ENCODE measurements at places on chromosomes 12 and 14.
A peak's percentile ranks its signal among the peaks of the same experiment; 100 is the strongest.

GRCh38 chr12:65822732-65823512, 1.4 kb upstream of the HMGA2 start:
- DNase-seq = no peak

- DNase-seq = no peak
These were observed 226.6 kb upstream of the G2E3 start for GRCh38 chr14:30332374-30332773.

DNA sequence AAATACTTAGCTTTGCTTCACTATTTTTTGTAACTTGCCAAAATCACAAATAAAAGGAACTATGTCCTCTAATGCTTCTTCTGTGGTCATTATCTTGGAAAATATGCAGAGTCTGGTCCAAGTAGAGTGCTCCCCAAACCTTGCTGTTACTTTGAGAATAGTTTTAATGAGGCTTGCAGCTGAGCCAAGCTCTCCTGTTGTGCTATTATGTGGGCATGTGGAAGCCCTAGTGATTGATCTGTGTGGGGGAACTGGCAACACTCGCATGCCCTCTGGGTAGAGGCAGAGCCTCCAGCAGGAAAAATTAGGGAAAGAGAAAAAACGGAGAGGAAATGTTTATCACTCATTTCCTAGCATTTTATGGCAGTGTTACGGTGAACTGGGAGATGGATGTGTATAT, 473.1 kb downstream of the EGLN3 start:
- DNase-seq = no peak

DNA sequence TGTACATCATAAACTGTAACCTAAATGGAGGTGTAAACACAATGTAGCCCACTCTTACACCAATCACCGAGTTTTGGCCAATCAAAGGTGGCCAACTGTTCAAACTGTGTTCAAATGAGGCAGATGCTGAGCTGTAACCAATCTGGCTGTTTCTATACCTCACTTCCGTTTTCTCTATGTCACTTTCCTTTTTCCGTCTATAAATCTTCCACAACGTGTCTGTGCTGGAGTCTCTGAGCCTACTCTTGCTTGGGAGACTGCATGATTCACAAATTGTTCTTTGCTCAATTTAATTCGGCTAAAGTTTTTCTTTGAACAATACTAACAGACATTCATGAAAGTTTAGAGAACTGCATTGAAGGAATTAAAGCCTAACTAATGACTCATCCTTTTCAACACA, 547.1 kb upstream of the USP15 start:
- no peak for DNase-seq

DNA sequence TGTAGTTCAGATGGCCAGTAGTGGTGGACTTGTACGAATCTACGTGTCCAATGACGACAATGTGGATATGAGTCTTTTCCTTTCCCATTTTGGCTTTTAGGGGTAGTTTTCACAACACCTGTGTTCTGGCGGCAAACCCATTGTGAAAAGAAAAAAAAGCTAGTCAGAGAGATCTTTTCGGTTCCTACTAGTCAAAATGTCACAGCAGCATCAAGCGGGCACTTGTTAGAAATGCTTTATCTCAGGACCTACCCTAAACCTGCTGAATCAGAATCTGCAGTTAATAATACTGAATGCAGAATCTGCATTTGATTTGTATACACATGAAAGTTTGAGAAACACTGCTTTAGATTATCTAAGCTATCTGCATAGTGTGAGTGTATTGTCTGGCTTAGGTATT, 18.3 kb downstream of the AEBP2 start:
- DNase-seq = no peak

- DNase-seq = no peak
These were observed 14.5 kb downstream of the DYRK2 start for GRCh38 chr12:67662910-67663538.

GRCh38 chr14:101508948-101509729, 52.2 kb upstream of the DIO3 start:
- no peak for DNase-seq

DNA sequence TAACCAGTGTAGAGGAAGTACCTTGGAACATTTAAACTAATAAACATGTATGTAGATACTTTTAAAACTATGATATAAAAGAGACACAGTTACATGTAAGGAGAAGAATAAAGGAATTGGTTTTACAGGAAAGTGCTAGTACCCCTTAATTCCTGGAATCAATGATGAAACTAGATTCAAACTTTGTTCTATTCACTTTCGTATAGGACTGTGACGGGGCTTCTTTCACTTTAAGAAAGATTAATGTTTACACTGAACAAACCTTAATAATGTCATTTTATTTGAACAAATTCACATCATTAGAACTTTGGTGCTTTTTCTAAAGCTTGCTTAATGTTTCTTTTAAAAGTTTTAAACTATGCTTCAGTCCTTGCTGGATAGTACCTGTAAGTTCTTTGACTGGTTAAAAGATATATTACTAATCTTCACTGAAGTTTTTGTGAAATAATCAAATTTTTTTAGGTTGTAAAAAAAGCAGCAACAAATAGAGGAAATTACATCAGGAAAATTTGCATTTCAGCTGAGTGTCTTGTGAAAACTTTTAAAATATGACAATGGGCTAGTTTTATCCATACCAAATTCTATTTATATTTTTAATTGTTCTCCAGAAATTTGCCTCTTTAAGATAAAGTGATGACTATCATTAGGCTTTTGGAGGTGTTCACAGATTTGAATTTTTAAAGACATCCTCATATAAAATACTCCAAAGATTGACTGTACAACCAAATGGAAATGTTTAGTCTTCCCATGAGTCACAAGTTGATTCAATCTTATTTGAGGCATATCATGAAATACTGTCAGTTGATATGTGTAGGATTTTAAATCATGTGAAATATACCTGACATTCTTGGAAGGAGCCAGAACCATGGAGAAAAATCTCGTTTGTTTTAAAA, 36.2 kb downstream of the PAPOLA start:
- DNase-seq = no peak

- no peak for DNase-seq
These were observed 4.5 kb downstream of the DHH start for GRCh38 chr12:49089821-49090773.

- DNase-seq = no peak
These were observed 125.3 kb downstream of the ETV6 start for GRCh38 chr12:11774821-11775220.

GRCh38 chr12:46387670-46388069, 15.1 kb upstream of the SLC38A2 start:
- DNase-seq = no peak

DNA sequence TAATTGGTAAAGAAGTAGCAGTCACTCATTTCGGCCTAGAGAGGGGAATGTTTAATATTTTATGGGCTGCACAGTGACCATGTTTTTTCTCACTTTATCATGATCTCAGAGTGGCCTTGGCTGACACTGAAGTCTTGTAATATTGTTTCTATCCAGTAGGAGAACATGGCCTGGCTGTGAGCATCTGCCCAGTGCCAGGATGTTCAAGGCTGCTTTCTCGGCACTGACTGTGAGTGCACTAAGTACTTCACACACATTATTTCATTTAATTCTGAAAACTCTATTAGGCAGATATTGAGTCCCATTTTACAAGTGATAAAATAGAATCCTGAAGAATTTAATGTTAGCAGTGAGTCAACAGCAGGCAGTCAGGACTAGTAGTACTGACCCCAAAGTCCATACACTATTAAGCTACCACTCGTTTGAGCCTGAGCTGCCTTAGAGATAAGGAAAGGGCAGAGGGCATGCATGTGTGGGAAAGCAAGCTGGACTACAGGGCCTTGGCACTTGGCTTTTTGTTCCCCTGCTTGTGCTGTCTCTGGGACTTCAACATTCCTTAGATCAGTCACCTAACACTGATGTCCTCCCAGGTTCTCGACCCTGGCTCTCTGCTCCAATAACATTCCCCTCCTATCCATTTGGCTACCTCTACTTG, 42.2 kb upstream of the APPL2 start:
- no peak for DNase-seq

- no peak for DNase-seq
These were observed 362.9 kb downstream of the PCNX1 start for GRCh38 chr14:71270111-71270510.

DNA sequence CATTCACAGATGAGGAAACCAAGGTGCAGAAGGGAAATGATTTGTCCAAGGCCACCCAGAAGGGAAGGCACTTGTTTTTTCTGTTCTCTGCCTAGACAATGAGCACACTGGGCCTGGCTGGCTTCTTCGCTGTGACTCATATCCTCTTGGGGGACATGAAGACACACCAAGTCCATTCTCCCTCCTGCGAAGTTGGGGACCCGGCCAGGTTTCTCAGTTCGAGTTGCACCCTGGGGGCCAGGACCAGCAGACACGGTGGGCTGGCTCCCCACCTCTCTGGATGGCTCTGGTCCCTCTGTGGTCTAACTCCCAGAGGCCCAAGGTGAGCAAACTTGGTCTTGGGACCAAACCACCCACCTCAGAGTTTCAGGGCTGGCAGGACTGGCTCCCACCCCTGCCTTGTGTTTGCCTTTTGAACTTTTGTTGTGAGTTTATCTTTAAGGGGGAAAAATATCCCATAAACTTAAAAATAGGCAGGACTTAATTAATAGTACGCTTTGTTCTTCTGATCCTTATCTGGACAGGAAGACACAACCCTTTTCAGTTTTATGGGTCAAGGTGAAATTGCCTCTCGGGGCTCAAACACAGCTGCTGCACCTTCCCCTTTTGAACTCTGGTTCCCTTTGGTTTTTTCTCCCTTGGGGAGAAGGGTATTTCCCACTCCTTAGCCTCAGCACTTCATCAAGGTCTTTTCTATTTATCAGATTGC, 9.0 kb upstream of the MLEC start:
- no peak for DNase-seq

- DNase-seq = no peak
These were observed 1007.0 kb upstream of the LRFN5 start for GRCh38 chr14:40599725-40600124.

GRCh38 chr14:42163136-42163535, 556.5 kb downstream of the LRFN5 start:
- DNase-seq = no peak

DNA sequence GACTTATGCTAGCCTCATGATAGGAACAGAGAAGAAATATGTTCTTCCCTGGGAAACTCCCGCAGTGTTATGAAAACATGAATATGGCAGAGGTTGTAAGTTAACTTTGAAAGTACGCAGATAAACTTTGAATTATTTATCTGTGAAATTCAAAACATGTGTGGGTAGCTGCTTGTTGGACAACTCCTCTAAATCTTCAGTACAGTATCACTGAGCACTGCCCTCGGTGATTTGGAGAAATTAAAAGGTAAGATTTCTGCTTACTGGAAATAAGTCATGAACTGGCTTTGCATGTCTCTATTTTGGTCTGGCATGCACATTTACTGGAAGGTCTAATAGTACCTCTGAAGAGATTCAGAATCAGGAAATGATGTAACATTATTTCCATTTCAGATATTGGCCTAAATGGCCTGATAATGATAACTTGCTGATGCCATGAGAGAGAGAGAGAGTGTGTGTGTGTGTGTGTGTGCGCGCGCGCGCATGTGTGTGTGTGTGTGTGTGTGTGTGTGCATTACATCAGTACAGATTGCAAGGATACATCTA, 1441.9 kb upstream of the FLRT2 start:
- DNase-seq = no peak

- no peak for DNase-seq
These were observed 4.6 kb upstream of the CYP46A1 start for GRCh38 chr14:99679543-99679942.

DNA sequence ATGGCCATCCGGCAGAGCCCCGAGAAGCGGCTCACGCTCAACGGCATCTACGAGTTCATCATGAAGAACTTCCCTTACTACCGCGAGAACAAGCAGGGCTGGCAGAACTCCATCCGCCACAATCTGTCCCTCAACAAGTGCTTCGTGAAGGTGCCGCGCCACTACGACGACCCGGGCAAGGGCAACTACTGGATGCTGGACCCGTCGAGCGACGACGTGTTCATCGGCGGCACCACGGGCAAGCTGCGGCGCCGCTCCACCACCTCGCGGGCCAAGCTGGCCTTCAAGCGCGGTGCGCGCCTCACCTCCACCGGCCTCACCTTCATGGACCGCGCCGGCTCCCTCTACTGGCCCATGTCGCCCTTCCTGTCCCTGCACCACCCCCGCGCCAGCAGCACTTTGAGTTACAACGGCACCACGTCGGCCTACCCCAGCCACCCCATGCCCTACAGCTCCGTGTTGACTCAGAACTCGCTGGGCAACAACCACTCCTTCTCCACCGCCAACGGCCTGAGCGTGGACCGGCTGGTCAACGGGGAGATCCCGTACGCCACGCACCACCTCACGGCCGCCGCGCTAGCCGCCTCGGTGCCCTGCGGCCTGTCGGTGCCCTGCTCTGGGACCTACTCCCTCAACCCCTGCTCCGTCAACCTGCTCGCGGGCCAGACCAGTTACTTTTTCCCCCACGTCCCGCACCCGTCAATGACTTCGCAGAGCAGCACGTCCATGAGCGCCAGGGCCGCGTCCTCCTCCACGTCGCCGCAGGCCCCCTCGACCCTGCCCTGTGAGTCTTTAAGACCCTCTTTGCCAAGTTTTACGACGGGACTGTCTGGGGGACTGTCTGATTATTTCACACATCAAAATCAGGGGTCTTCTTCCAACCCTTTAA, 1.5 kb downstream of the FOXG1 start:
- DNase-seq = no peak

DNA sequence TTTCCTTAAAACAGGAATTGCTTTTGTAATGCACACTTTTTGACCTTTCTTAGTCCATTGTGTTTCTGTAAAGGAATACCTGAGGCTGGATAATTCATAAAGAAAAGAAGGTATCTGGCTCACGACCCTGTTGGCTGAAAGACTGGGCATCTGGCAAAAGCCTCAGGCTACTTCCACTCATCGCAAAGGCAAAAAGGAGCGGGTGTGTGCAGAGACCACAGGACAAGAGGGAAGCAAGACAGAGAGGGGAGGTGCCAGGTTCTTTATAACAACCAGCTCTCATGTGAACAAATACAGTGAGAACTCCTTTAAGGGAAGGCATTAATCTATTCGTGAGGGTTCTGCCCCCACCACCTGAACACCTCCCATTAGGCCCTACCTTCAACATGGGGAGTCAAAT, 182.1 kb downstream of the C12orf50 start:
- DNase-seq = no peak

- DNase-seq = peak; percentile 78
These were observed 20.3 kb downstream of the HEBP1 start for GRCh38 chr12:12979731-12980259.

GRCh38 chr12:21183721-21184275, 52.8 kb downstream of the SLCO1B1 start:
- DNase-seq = no peak

- DNase-seq = no peak
These were observed 1.9 kb downstream of the SLC6A15 start for GRCh38 chr12:84910549-84911241.

GRCh38 chr12:5921027-5921909, 23.8 kb downstream of the ANO2 start:
- no peak for DNase-seq

DNA sequence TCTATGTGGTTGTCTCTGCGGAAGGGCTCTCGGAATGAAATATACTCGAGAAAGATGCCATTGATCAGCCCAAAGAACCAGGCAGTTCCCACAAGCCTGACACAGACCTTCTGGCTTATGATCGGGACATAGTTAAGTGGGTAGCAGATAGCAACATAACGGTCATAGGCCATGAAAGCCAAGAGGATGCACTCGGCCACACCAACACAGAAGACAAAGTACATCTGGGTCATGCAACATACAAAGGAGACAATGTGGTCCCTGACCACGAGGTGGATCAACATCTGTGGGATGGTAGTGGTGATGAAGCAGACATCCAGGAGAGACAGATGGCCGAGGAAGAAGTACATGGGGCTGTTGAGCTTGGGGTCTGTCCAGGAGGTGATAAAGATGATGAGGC, 326 bp downstream of the OR10AD1 start:
- no peak for DNase-seq

All from forelimb muscle (tissue), 1 donor.